AG04450 (cell line): ENCODE measurements at places on chromosomes 4 and X.

DNA sequence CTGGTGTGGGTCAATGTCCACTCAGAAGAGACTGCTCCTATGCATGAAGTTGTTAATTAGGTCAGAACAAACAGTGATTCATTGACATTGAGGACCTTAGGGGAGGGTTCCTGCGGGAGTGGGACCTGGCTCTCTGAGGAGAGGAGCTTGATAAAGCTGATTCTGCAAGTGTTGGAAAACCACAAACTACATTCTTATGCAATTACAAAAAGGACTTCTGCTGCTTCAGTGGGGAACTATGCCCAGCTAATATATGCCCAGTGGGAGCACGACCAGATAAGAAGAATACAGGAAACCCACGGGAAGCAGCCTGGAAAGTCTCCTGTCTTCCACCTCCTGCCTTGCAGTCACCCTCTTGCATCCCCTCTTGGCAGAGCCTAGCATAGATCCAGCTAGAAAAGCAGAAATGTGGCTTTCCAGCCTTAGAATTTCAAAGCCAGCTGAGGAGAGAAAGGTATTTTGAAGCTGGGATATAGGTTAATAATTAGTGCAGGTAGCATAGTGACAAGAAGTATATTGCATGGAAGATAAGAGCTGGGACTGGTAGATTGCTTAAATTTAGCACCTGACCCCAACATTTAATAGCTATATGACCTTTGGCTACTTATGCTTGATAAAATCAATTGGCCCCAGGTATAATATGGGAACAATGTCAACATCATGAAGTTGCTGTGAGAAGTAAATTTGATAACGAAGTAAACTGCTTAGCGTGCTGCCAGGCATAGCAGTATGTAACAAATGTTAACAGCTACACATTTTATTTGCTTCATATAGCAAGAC is 34.9 kb upstream of the UGT8 start:
- no peak for DNase-seq

GRCh38 chrX:47321386-47321785 is 49.0 kb upstream of the ZNF157 start:
- no peak for DNase-seq

GRCh38 chr4:106850691-106851090 is 185.4 kb downstream of the DKK2 start:
- DNase-seq: no peak

GRCh38 chr4:181507180-181507835 is 735.9 kb upstream of the TENM3 start:
- no peak for DNase-seq

DNA sequence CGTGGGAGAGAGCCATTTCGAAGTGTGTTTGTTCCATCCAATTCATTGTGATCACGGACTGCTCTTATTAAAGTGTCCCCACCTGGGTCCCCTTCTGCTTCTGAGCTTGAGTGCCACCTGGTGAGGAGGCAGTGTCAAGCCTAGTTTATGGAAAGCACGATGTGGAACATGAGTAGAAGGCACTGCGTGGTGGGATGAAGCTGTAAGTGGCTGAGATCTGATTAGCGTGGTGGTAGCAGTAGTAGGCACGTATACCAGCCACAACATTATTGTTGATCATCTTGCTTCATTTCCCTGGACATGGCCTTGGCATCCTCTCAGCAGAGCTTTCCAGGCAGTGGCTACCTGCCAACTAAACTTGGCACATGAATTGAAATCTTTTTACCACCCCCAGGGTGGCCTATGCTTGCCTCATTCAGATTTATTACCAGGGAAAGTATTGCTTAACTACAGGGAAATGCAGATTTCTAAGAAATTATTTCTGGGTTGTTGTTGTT is 46.4 kb downstream of the GPAT3 start:
- DNase-seq: no peak

DNA sequence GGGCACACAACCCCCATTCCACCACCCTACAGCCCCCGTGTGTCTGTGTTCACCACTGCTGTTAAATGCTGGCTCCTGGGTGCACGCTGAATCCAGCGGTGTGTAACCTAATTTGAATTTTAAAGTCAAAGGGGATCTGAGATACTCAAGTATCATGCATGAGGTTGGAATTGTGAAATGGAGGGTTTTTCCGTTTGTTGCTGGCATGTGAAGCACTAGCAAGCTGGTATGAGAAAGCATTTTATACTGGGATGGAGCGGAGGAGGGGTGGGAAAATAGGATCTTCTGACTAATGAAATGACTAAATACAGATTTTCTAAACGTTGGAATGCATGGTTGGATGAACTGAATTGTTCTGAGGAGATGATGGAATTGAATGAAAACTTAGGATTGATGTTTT is 36.9 kb upstream of the FAT1 start:
- no peak for DNase-seq

DNA sequence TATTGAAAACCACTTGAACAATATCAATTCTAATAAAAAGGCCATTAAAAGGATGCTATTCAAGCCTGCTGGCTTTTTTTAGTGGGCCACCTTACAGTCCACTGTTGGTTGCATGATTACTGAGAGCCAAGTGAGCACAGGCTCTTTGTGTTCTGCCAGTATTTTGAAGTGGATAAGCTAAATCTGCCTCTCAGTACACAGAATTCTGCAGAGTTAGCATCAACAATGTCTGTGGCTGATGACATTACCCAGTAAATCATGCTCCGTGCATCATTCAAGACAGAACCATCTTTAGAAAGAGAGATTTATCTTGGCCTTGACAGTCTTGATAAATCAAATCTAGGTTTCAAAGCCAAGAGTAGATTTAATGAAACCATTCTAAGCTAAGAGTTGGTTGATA is 119.0 kb upstream of the GNPDA2 start:
- DNase-seq: no peak
